ENCODE measurements at places on chromosomes 6 and 20. TPM values are rescaled to one million over a fixed set of nuclear protein-coding genes. Genes with fewer than 3 reads are reported as not detected.
A peak's percentile ranks its signal among the peaks of the same experiment; 100 is the strongest.

GRCh38 chr6:75117701-75118100, 88.2 kb downstream of the COL12A1 start:
- no peak for DNase-seq

- DNase-seq: no peak
Measured at GRCh38 chr6:143093290-143093689, 32.6 kb downstream of the AIG1 start.

DNA sequence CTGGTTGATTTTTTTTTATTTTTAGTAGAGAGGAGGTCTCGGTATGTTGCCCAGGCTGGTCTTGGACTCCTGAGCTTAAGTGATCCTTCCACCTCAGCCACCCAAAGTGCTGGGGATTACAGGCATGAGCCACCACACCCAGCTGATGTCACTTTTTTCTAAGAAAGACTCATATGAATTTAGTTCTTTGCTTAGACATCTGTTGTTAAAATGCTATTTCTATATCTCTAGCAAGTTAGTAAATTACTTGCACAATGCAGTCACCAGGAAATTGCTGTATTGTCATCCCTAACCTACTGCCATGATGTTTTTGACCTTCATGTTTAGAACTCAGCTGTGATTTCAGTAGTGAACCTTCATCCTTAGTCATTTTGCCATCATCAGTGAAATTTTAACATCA, 5.7 kb downstream of the KDM1B start:
- no peak for DNase-seq

DNA sequence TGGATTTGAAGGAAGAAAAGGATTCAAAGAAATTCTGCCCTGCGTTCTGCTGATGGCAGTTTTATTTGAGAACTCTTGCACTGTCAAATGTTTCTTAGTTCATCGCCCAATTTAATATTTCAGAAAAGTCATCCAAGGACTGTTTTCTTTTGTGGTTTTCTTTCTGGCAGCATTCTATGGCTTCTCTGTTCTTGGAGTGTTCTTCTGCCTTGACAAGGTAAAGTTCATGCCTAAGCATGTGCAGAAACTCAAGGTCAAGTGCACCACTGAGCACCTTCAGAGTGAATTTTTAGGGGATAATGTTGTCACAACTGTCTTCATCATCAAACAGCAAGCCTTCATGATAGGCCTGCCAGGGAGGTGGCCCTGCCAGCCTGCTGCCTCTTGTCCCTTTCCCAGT, 225.6 kb downstream of the PLCB1 start:
- no peak for DNase-seq

Gene ZNF343
- total RNA-seq: 6.5 TPM

Gene PEDS1
- 36.0 TPM for total RNA-seq

Gene SLC17A2
- total RNA-seq: not detected

Gene EYA4
- 38.8 TPM for total RNA-seq

Gene PBOV1
- total RNA-seq: not detected

DNA sequence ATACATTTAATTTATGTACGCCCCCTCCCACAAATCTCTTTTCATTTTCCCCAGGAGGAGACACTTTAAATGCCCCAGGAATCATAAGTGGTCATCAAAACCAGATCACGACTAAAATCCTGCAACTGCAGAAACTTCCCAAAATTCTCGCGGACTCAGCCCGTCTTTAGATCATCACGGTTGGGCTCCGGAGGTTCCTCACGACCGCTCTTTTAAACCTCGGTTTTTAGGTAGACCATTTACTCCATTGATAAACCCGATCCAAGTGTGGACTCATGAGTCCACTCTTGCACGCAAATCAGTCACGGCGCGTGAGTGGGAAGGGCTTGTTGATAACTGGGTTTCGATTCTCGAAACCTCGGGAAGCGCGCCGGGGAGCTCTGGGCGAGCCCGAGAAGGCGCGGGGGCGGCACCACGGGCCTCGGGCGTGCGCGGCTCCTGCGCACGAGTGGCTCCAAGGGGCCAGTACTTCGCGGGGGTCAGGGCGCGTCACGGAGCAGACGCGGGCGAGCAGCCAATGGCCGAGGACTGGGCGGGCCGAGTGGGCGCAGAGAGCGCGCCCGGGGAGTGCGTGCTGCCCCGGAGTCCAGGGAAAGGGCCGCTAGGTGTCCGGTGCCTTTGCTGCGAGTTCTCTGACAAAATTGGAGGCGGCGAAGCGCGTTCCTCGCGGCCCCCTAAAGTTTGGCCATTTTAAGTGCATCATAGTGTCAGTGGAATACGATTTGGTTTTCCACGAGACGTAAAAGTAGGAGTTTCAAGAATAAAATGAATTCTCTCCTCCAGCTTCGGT, 635 bp upstream of the TENT5A start:
- peak; percentile 87 for DNase-seq

DNA sequence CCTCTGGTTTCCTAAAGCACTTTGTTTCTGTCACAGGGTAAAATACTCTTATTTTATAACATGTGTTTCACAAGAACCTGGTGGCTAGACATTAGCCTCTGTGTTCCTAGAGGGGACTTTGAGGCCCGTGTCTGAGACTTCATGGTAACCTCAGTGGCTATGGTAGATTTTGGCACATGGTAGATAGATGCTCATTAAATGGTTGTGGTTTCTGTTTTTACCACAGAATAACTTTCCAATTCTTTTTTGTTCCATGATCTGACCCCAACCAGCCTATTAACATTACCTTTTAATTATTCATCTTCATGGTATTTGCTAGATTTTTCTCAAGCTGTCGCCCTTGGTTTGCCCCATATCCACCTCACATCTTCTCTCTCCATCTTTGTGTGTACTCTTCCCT, 34.3 kb downstream of the CCN2 start:
- no peak for DNase-seq

DNA sequence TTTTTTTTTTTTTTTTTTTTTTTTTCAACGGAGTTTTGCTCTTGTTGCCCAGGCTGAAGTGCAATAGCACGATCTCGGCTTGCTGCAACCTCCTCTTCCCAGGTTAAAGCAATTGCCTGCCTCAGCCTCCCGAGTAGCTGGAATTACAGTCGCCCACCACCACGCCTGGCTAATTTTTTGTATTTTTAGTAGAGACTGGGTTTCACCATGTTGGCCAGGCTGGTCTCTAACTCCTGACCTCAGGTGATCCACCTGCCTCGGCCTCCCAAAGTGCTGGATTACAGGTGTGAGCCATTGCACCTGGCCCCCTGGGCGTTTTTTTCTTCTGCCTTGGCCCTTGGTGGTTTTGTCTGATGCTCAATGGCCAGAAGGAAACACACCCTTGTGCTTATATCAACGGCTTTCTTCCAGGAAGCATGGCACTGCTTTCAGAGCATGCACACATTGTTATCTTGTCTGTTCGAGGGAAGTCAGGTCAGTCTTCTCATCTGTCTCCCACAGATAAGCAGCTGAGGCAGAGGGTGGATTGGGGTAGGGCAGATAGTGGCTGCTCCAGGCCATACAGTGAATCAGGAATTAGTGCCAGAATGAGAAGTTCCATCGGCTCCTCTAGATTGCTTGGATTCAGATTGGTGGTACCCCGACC, 203.1 kb downstream of the TSHZ2 start:
- no peak for DNase-seq

Gene MYLK4
- total RNA-seq: 0.73 TPM

- no peak for DNase-seq
Measured at GRCh38 chr20:61031101-61031830, 220.8 kb upstream of the CDH4 start.

DNA sequence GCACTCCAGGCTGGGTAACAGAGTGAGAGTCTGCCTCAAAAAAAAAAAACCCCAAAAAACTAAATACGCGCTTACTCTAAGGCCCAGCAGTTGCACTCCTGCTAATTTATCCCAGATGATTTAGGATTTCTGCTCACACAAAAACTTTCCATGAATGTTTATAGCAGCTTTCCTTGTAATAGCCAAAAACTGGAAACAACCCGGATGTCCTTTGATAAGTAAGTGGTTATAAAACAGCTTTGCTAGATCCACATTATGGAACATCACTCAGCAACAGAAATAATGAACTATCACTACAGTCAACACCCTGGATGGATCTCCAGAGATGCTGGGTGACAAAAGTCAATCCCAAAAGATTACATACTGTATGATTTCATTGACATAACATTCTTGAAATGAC, 220.4 kb upstream of the JARID2 start:
- DNase-seq: no peak

- DNase-seq: no peak
Measured at GRCh38 chr6:34914358-34914757, 25.3 kb downstream of the ANKS1A start.

DNA sequence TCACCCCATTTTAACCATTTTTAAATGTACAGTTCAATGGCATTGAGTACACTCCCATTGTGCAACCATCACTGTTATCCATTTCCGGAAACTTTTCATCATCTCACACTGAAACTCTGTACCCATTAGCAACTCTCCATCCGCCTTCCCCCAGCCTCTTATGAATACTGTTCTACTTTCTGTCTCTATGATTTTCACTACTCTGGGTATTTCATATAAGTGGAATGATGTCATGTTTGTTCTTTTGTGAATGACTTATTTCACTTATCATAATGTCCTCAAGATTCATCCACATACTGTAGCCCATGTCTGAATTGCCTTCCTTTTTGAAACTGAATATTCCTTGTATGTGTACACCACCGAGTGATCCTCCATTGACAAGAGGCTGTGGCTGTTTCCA, 92.9 kb upstream of the TOX2 start:
- no peak for DNase-seq

DNA sequence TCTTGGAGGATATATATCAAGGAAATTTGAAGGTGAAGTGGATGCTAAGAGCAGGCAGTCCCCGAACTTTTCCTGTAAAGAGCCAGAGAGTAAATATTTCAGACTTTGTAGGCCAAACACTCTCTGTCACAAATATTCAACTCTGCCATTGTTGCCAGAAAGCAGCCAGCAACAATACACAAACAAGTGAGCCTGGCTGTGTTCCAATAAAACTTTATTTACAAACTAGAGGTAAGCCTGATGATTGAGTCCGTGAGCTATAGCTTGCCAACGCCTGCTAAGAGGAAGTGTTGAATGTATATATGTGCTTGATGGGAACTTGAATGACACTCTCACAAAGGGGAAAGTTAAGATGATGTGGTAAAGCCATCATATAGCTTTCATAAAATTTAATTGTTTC, 166.0 kb upstream of the PLN start:
- DNase-seq: no peak

DNA sequence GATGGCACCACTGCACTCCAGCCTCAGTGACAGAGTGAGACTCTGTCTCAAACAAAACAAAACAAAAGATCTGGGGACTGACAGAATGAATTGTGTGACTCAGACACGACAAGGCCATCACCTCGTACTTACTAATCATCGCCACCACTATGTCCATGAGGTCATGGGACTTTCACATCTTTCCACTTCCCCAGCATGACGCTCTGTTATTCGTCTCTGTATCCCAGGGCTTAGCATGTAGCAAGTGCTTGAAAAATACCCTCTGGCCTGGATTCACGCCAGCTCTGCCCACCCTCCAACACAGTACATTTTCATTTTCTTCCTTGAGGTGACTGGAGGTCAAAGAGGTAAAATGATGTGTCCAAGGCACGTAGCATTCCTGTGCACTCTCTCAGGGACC, 27.8 kb downstream of the FGD2 start:
- no peak for DNase-seq

Gene R3HDML
- not detected for total RNA-seq

DNA sequence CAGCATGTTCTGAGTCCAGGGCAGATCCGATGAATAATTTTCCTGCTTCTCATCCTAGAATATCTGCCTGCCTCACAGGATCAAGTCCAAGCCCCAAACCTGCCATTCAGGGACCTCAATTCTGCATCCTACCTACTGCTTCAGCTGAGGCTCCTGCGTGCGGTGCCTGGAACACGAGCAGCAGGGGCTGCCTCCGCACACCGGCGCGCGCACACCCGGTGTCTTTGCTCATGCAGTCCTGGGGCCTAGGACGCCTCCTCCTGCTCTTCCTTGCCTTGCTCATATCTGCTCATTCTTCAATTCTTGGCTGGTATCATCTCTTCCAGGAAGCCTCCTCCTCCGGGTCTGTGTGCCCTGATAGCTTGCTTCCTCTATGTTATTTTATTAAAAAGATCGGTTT, 81.1 kb upstream of the AGPAT4 start:
- no peak for DNase-seq

DNA sequence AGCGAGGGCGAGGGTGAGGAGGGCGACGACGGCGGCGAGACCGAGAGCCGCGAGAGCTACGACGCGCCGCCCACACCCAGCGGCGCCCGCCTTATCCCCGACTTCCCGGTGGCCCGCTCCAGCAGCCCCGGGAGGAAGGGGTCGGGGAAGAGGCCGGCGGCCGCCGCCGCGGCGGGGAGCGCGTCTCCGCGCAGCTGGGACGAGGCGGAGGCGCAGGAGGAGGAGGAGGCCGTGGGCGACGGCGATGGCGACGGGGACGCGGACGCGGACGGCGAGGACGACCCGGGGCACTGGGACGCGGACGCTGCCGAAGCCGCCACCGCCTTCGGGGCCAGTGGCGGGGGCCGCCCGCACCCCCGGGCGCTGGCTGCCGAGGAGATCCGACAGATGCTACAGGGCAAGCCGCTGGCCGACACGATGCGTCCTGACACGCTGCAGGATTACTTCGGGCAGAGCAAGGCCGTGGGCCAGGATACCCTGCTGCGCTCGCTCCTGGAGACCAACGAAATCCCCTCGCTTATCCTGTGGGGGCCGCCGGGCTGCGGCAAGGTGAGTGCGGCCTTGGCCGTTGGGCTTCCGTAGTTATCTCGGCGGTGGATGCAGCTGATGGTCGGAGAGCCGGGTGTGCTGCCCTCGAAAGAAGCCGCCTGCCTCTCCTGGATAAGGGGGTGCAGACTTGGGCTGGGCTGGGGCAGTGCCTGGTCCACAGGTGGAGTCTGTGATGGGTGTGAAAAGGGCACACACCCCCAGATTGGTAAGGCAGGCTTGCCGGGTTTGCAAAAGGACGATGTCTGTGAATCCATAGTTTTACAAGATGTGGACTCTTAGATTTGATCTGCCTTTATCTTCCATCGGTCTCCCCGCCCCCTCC, 938 bp downstream of the WRNIP1 start:
- DNase-seq: peak; percentile 50

GRCh38 chr6:93182938-93183479, 236.3 kb downstream of the EPHA7 start:
- DNase-seq: no peak

DNA sequence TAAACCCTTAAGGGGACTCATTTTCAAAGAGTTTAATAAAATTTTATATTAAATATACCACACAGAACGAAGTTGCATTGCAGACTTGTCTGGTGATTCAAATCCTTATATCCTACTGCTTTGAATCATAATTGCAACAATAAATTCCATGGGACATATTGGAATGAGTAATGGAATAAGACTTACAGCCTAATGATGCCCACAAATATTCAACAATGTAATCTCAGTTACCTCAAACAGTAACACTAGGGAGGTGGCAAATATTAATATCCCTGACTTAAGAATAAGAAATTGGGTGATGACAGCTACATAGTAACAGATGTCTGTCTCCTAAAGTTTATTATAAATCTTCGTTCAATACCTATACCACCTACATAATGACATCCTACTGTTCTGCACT, 52.6 kb downstream of the BMP5 start:
- no peak for DNase-seq

- no peak for DNase-seq
Measured at GRCh38 chr6:155272353-155273232, 8.8 kb downstream of the CLDN20 start.

Gene C6orf58
- 0.31 TPM for total RNA-seq

GRCh38 chr6:16320533-16321340, 82.3 kb downstream of the GMPR start:
- DNase-seq: no peak

- peak; percentile 57 for DNase-seq
Measured at GRCh38 chr6:98957450-98957849, 9.7 kb upstream of the FBXL4 start.

Gene NKX2-2
- total RNA-seq: not detected
